ENCODE measurements at places on chromosomes 12 and 14. TPM values are rescaled to one million over a fixed set of nuclear protein-coding genes. Genes with fewer than 3 reads are reported as not detected.

Gene RASAL1
- 15.1 TPM for total RNA-seq

Gene NDUFA9
- total RNA-seq = 58.9 TPM

Gene KRT78
- total RNA-seq = not detected

Gene RNASE3
- total RNA-seq = 3.3 TPM

Gene DPY19L2
- 47.2 TPM for total RNA-seq

Gene ANKRD33
- total RNA-seq = 0.64 TPM

Gene INSM2
- total RNA-seq = not detected

Gene FAM234B
- total RNA-seq = 11.1 TPM

Gene SLCO1B1
- total RNA-seq = not detected

Gene PMEL
- total RNA-seq = 3.2 TPM

Gene NEUROD4
- total RNA-seq = not detected

Gene GPD1
- 60.8 TPM for total RNA-seq

Gene NELL2
- 14.5 TPM for total RNA-seq

All from metanephros (tissue), 2 donors.